NCI-H446 (cell line): ENCODE measurements at places on chromosomes 3 and 15.

DNA sequence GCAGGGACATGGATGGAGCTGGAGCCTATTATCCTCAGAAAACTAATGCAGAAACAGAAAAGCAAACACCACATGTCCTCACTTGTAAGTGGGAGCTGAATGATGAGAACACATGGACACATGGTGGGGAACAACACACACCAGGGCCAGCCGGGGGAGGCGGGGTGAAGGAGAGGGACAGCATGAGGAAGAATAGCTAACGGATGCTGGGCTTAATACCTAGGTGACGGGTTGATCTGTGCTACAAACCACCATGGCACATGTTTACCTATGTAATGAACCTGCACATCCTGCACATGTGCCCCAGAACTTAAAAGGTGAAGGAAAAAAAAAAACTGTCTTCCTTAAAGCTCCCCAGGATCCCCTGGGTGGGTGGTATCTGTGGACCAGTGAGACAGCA, 87.1 kb downstream of the ADAMTS17 start:
- DNase-seq: no peak

DNA sequence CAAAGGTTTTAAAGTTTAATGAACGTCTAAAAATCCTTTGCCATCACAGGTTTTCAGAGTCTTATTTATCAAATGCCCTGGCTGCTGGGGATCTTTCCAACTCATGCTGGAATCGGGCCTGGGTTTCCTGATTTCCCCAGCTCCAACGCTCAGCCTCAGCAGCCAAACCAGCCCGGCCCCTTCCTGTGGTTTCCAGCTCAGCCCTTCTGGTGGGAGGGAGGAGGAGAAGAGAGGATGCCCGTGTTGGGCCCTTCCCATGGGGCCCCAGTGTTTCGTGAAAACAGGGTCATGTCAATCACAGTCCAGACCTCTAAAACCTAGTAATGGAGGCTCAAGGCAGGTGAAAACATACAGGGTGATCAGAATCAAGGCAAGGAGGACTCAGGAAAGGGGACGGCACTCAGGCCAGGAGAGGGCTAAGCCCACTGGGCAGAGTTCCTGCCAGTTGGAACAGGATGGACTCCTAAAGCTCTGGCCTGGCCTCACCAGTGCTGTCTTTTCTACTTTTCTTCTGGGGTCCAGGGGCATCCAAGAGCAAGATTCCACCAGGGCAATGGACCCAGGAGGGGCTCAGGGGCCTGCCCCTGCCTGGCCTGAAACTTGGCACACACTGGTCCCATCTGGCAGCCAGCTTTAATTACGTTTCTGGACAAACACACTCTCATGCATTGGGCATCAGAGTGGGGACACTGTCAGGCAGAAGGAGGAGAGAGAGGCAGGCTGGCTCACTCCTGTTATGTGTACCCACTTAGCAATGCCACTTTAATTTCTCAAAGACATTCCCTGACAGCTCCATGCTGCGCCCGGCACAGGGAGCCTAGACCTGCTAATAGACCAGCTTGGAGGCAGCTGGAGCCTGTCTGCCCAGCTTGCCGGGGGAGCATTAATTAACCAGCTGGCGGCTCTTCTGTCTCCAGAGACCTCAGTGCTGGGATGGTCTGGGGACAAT, 194.6 kb downstream of the FAM43A start:
- peak; percentile 83 for DNase-seq

GRCh38 chr3:106514431-106514830, 645.6 kb upstream of the CBLB start:
- DNase-seq: no peak

DNA sequence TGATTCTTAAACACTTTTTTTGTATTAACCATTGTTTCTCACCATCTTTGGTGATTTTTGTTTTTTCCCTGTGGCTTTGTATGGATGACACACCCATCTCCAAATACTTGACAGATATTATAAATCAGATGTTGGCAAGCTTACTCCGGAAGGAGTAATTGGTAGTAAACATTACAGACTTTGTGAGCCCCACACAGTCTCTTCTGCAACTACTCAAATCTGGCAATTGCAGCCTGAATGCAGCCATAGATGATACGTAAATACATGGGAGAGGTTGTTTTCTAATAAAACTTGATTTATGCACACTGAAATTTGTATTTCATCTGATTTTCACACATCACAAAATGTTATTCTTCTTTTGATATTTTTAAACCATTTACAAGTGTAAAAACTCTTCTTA, 331.5 kb downstream of the ARPP21 start:
- DNase-seq: no peak

GRCh38 chr3:24291646-24292045, 203.0 kb downstream of the THRB start:
- no peak for DNase-seq

DNA sequence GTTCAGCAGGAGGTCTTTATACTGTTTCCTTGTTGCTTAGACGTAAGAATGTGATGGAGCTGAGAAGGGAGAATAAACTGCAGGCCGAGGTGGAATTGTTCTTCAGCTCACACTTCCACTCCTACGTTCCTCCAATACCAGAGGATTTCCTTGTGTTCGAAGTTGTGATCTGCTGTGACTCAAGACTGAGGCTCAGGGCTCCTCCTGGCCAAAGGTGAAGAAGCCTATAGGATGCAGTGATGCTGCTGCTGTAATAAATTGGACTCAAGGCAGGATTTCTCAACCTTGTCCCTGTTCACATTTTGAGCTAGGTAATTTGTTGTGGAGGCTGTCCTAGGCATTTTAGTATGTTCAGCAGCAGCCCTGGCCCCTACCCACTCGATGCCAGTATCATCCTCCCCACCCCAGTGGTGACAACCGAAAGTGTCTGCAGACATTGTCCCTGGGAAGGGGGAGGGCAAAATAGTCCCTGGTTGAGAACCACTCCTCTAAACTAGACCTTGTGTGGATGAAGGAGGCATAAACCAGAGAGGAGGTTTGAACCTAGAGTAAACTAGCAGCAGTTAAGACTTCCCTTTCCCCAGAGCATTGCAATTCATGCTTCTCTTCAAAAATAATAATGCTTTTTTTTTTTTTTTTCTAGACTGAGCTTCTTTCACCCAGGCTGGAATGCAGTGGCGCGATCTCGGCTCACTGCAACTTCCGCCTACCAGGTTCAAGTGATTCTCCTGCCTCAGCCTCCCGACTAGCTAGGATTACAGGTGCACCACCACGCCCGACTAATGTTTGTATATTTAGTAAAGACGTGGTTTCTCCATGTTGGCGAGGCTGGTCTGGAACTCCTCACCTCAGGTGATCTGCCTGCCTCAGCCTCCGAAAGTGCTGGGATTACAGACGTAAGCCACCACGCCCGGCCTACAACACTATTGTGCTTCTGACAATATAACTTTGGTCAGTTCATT, 11.1 kb downstream of the RAP2B start:
- DNase-seq: no peak

DNA sequence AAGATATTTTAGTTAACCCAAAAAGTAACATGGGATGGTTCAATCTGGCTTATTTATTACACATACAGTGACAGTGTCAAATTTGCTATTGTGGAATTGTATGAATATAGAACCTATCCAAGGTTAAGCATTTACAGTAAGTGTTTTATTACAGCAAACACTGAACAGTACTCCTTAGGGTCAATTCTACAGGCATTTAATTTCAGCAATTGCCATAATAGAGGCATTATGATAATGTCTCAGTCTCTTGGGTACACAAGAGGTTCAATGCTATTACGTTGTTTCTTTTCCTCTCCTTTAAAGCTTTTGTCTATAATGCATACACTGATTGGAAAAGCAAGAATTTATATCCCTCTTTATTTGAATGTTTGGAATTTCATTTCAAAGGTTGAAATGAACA, 275.7 kb upstream of the NAALADL2 start:
- no peak for DNase-seq

DNA sequence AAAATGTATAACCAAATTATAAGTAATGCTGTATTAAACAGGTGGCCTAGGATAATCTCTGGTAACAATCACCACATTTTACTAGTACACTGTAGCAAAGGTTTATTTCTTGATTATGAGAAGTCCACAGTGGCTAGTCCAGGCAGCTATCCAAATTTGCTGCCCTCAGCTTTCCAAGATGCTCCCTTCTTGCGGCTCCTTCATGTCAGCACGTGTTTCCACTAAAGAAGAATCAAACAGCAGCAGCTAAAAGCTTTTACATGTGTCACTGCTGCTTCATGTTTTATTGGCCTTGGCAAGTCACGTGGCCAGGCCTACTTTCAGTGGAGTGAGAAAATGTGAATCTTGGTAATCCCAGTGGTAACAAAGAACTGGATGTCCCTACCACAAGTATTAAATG, 5.6 kb upstream of the RBMS3 start:
- no peak for DNase-seq

GRCh38 chr3:125375950-125376679, 990 bp upstream of the ZNF148 start:
- DNase-seq: peak; percentile 62

DNA sequence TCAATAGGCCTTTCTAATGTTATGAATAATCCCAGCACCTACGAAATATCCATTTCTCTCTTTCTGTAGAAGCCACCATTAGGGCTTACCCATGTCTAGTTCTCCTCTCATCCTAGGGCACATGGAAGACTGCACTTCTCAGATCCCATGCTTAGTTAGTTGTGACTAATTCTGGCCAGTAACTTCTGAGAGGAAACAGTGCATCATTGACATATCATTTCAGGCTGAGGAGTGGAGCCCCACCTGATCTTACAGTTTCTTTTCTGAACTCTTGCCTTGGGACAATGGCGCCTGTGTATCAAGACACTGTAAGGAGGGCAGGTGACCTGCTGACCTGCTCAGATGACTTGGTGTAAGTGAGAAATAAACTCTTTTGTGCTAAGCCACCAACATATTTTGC, 39.4 kb upstream of the TBL1XR1 start:
- no peak for DNase-seq

DNA sequence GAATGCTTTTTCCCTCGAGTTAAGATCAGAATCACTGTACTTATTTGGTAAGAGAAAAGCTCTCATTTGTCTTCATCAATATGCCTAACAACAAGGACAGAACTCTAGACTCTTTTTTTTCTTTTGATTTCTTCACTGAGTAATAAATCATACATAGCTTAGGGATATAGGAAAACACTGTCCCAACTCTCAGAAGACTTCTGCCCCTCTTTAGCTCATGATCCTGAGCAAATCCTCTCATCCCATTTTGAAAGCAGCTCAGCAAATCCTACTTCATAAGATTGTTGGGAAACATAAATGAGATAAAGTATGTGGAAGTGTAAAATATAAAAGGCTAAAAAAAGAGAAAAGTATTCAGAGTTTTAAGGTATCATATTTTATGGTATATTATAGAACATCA, 141.7 kb downstream of the ATP8B4 start:
- no peak for DNase-seq

GRCh38 chr15:71410347-71410746, 295.1 kb downstream of the THSD4 start:
- DNase-seq: no peak

DNA sequence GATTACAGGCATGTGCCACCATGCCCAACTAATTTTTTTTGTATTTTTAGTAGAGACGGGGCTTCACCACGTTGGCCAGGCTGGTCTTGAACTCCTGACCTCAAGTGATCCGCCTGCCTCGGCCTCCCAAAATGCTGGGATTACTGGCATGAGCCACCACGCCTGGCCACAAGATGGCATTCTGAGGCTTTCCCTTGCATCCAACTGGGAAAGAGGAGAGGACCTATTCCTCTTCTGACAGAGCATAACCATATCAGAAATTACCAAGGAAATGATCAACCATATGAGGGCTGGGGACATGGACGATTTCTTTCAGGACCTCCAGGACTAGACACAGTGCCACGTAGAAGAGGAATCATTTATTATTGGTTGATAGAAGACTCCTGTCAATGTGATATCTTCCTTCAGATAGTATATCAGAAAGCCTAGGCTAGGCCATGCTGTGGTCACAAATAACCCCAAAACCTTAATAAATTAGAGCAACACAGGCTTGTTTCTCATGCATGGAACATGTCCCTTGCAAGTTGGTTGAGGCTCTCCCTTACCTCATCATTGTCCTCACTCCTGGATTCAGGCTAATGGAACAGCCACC, 372.3 kb upstream of the IL12A start:
- DNase-seq: peak; percentile 34

GRCh38 chr15:31396881-31397560, 70.4 kb downstream of the KLF13 start:
- no peak for DNase-seq

DNA sequence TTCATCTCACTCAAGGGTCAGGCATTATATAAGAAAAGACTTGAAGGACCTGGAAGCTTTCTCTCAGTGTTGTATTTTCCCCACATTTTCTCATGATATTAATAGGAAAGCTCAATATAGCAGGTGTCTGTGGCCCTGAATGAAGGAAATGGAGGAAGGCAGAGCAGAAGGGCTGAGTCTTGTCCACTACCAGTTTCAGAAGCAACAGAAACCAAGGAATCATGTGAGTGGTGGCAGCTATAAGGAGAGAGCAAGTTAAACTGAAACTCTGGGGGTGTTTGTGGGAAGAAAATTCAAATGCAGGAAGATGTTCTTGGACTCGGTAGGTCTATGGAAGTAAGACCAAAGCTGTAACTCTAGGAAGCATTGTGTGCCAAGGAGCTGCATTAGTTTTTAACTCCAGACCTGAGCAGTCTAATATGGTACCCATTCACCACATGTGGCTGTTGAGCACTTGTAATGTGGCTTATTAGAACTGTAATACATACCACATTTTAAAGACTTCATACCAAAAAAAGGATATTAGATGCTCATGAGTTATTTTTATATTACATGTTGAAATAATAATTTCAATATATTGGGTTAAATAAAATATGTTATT, 278.8 kb upstream of the GADL1 start:
- DNase-seq: no peak

- DNase-seq: no peak
Observed at GRCh38 chr3:66017591-66017990, 21.1 kb downstream of the MAGI1 start.

DNA sequence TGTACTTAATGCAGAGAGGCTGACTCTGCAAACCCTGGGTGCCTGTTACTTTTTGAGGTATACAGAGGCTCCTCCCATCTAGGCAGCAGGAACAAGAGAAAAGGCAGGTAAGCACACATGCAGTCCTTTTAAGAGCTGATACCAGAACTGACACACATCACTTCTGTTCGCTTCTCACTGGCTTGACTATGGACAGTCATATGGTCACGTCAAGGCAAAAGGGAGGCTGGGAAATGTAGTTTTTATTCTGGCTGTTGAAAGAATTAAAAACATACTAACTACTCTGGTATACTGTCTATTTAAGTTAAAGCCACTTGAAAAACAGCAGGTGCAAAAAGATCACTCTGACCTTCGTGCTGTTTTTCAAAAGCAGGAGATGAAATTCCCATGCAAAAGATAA, 218.3 kb downstream of the CTNNB1 start:
- DNase-seq: no peak

DNA sequence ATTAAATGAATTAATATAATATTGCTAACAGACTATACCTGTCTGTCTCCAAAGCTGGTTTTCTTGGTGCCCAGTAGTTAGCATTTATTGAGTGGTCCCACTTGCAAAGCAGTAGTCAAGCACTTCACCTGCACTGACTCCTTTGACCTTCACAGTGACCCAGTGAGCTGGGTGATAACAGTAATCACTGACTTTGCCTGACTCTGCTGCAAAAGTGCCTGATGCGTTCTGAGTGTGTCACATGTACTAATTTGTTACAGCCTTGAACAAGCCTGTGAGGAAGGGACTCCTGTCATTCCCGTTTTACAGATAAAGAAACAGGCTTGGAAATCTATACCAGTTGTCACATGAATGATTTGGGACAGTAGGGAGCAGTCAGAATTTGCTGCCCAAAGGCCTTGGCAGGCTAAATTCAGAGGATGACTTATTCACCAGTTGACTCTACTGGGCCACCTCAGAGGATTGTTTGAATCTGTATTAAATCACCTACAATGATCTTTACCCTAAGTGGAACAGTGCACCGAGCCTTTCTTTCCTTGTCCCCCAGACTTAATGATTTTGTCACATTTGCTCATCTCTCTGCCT, 116.6 kb upstream of the PLXNA1 start:
- no peak for DNase-seq
